ENCODE measurements at places on chromosomes 7 and 10. TPM values are rescaled to one million over a fixed set of nuclear protein-coding genes. Genes with fewer than 3 reads are reported as not detected.

DNA sequence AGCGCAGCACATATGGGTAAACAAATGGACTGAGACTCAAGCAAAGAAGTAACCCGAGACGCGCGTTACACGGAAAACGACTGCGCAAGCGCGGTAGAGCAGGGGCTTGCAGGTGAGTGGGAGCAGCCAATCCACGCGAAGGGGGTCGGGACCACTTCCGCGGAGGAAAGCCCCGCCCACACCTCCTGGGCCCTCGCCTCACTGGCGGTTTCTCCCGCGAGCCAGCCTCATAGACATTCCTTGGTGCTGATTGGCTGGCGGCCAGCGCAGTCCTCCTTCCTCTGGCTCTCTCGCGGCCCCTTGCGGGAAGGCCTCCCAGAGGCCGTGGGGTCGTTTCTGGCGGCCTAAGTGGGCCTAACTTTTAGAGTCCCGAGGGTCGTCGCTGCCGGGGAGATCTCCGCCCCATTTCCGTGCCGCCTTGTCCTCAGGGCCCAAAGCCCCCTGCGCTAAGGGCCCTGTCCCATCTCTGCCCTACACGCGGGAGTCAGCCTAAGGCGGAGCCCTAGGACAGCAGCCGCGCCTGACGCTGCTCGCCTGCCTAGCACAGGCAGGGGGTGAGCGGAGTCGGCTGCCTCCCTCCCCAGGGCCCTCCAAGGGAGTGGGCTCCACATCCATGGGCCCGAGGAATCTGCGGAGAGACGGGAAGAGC, 9.1 kb upstream of the FXYD4 start:
- no peak for DNase-seq

MMP21 gene
- not detected for total RNA-seq

GRCh38 chr7:50367100-50367499, 62.6 kb downstream of the IKZF1 start:
- no peak for DNase-seq

PLEKHS1 gene
- not detected for total RNA-seq

DNA sequence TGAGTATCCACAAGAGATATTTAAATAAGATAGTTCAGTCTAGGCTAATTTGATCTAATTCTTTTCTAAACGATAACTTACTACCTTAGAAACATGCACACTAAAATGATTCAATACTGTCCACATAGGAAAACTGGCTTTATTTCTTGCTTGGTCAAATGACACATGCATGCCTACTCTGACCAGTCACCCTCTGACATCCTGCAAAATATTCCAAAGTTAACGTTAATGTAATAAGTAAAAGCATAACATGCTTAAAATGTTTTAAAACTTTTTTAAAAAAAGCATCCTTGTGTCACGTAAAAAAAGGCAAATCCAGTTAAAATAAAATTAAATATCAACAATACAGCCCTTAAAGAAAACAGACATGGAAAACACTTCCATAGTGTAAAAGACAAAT, 70.2 kb downstream of the UBE2H start:
- no peak for DNase-seq

GRCh38 chr7:96273716-96274115, 48.2 kb downstream of the SLC25A13 start:
- no peak for DNase-seq

CCDC126 gene
- total RNA-seq: 11.3 TPM

POM121L12 gene
- not detected for total RNA-seq

DNA sequence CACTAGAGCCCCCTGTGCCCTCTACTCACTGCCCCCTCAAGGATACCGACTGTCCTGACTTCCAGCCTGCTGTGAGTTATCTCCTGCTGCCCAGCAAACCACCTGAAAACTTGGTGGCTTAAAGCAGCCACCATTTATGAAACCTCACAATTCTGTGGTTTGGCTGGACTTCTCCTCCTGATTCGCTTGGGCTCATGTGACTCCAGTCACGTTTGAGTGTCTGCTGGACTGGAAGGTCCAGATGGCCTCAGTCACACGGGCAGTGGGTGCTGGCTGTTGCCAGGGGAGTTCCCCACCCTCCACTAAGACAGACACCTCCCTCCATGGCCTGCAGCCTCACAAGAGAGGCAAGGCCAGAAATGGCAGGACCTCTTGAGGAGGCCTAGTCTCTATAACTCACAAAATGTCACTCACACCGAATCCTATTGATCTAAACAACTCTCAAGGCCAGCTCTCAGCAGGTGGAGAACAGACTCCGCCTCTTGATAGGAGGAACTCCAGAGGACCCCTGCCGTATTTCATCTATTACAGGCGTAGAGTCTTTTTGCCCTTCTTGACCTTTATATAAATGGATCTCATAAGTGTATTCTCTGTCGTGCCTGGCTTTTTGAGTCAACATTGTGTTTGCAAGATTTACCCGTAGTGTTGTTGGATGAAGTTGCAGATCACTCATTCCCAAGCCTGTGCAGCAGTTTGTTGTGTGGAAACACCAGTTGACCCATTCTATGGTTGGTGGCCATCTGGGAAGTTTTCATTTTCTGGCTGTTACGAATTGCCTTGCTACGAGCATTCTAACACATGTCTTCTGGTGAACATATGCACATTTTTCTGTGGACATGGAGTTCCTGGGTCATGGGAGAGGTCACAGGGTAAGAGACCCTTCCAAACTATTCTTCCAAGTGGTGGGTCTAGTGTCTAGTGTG, 48.3 kb downstream of the ZMIZ1 start:
- no peak for DNase-seq

DNA sequence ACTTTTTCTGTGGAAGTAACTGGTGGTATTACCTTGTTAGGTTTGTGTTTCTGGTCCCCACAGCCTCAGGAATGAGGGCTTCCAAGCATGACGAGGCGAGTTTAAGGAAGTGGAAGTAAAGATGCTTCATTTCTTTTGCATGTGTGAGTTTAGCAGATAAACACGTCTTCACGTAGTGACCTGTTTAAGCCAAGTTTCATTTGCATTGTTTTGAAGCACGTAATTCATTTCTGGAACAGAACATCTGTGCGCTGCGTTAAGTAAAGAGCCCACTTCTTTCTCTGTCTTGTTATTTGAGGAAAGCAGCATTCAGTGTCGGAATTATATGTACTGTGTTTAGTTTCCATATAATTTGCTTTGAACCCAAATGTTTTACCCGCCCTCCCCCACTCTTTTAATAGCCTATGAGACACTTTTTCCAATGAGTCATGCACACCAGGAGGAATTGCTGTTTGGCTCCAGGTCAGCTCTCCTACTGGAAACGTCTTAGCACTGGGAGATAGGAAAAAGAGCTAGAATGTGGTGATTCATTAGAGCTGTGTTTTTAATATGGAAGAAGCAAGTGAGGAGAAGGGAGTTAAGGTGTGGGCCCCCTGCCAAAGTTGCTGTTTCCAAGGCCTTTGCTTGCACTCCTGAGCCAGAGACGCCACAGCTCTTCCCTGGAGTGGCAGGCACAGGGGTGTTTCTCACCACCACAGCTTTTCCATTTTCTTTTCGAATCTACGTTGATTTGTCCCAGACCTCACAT, 36.7 kb downstream of the BTBD16 start:
- no peak for DNase-seq

DNA sequence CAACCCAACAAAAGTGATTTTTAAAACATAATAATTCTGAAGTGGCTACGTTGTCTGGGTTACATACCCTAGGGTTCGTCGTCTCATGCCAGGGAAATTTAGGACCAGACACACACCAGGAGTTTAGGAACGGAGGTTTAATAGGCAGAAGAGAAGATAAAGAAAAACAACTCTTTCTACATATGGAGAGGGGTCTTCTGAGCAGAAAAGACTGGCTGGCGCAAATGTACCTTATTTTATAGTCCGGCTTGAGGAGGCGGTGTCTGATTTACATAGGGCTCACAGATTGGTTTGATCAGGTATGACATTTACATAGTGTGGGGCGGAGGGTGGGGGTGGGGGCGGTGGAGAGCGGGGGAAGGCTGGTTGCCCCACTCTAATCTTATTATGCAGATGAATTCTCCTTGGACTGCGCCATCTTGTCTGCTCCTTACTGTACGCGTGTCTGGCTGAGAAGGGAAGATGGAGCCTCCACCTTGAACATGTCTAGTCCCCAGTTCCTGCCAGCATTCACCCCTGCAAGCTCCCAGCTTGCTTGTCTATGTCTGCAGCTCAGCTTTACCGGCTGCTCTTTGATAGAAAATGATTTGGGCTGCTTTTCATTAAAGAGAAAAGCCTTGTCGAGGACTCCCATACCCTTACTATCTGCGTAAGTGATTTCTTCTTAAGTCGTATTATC, 98.7 kb downstream of the RALA start:
- DNase-seq: no peak

- DNase-seq: no peak
Observed at GRCh38 chr7:81846398-81846797, 76.6 kb upstream of the HGF start.

GRCh38 chr10:131075218-131075770, 236.2 kb downstream of the TCERG1L start:
- DNase-seq: no peak

DNA sequence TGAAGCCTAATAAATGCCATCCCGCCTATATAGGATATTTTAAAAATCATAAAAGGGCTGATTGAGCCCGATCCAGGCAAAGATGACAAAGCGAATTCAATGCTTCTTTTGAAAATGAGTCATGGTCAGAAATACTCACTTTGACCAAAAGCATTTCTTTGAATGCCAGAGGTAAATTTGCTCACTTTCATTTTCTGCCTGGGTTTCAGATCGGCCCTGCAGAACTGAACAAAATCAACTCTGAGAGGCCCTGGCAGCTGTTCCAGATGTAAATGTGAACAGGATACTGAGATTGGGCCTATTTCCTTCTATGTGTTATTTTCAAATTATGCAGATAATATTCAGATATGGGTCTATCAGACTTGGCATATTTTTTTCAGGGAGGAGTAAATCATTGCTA, 114.8 kb upstream of the ARID5B start:
- no peak for DNase-seq

DNA sequence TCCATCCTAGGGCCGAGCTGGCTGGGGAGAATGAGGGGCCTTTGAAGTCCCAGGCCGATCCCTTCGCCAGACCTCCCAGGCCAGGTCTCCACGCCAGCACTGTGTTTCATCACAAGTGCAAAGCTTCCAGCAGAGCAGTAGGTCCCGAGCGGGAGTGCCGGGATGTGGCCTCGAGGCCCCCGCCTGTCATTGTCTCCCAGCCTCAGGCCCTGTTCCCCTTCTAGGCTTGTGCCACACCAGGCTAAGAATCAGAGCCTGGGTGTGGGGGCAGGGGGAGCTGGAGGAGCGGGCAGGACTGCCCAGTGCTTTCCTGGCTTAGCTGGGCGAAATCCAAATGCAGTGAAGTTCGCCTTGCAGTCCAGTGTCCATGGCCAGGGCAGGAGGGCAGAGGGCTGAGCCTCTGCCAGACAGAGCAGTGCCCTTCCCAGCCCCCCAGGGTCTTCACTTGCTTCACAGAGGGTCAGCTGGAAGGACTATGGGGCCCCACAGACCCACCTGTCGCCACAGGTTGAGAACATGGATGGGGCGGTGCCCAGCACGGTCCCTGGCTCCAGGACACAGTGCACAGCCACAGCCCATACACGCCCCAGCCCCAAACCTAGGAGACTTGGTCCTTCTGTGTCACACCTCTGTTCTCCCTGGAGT, 20.2 kb upstream of the PFKFB3 start:
- no peak for DNase-seq

DNA sequence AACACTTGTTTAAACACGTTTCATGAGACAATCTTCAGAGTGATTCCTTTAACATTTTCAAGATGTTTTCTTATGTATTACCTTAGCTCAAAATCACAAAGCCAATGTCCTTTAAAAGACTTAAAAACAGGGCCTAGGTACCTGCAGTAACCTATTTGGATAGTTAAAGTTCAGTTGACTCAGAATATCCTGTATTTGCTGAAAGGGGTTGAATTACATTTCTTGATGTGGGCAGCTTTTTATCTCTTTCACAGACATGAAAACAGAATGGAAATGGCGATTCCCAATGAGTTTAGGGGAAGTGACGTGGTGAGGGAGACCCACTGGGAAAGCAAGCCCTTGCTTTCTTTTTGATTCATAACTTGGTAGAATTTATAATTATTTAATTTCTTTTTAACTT, 324.4 kb upstream of the AOAH start:
- DNase-seq: no peak

GRCh38 chr7:2478399-2478785, 2.2 kb upstream of the GRIFIN start:
- DNase-seq: no peak

- no peak for DNase-seq
Observed at GRCh38 chr10:91036807-91037411, 116.0 kb upstream of the ANKRD1 start.

NME8 gene
- not detected for total RNA-seq

ZNF3 gene
- 28.4 TPM for total RNA-seq

SMKR1 gene
- total RNA-seq: not detected

GRCh38 chr7:137480824-137481365, 137.4 kb upstream of the PTN start:
- no peak for DNase-seq

GRCh38 chr10:65518379-65518778, 1407.5 kb upstream of the LRRTM3 start:
- no peak for DNase-seq

TMEM176A gene
- not detected for total RNA-seq

DNA sequence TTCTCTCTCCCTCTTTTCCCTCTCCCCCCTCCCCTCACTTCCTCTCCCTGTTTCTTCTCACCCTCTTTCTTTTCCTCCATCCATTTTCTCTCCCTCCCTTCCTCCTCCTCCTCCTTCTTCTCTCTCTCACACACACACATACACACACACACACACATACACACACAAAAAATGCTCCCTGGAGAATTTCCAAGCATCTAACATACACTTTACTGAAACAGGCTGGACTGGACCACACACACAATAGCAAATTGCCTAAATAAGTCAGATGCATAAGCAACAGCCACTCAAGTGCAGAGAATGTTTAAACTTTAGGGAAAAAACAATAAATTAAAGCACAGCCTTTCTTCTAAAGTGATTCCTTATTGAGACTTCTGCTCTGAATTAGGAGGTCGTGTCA, 267.7 kb downstream of the FGFR2 start:
- no peak for DNase-seq

DNA sequence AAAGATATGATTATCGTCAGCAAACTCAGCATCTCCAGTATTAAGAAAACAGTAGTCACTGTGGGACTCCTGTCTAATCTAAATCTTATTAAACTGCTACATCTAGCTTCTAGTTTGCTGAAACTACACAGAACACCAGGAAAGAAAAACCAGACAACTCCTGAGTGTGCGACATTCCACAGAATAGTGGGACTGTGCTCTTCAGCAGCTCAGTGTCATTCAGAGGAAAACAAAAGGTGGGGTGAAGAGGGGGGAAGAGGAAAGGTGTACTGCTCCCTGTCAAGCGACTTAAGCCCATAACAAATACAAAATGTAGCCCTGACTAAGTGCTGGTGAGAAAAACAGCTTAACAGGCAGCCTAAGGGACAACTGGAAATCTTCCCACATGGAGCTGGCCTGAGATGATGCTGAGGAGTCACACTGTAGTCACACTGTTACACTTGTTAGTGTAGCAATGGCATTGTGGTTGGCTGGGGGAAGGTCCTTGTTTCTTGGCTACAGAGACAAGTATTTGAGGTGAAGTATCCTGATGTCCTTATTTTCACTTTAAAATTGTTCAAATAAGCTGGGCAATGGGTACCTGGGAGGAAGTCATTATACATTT, 135.5 kb downstream of the USP6NL start:
- DNase-seq: no peak

CDHR1 gene
- 5.1 TPM for total RNA-seq

Data from chondrocyte (in vitro differentiated cells).